ENCODE measurements at places on chromosomes 12 and 14.

DNA sequence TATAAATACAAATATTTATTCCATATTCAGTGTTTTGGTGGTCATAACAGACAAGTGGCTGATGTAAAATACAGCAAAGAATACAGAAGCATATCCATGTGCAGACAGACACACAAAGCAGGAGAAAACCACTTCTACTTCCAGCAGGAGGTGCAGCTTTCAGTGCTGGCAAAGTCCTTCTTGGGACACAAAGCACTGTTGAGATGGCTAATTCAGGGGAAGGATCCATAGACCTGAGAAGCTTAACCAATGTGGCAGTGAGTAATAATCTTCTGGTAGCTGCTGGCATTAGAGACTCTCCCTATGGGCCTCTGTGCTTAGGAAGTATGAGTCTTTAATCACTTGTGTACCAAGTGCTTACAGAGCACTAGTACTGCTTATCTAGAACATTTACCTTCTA is 26.8 kb downstream of the AMN1 start:
- DNase-seq = no peak

GRCh38 chr12:132289356-132290202 is 39.8 kb downstream of the GALNT9 start:
- DNase-seq = no peak

DNA sequence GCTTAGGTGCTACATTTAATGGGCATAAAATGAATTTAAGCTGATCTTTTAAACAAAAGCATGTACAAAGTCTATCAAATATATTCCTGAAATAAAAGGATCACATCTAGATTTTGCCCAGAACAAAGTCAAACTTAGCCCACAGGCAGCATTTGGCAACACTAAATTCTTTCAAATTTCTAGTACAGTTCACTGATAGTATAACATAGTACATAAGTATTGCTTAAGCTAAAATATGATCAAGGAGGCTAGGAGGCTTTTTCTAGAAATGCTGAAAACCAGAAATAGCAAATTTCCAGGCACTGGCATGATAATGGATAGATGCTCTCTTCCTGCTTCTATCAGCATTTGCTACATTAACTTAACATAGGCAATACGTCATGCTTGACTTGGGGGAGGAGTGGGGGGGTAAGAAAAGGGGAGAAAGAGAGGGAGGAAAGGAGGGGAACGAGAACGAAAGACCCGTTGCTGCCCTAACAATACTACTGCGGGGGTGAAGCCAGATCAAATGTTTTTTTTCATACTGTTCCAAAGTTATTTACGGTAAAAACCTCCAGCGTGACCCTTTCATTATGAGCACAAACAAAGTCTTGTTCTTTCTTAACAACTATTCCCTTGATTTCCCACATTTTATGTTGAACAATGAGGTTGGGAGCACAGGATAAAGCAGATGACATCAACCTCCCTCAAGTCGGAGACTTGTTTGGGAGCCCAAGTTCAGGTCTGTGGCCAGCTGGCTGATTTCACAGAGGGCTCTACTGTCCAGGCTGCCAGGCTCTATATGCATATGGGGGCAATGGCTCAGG is 10.6 kb downstream of the TMED10 start:
- DNase-seq = no peak

DNA sequence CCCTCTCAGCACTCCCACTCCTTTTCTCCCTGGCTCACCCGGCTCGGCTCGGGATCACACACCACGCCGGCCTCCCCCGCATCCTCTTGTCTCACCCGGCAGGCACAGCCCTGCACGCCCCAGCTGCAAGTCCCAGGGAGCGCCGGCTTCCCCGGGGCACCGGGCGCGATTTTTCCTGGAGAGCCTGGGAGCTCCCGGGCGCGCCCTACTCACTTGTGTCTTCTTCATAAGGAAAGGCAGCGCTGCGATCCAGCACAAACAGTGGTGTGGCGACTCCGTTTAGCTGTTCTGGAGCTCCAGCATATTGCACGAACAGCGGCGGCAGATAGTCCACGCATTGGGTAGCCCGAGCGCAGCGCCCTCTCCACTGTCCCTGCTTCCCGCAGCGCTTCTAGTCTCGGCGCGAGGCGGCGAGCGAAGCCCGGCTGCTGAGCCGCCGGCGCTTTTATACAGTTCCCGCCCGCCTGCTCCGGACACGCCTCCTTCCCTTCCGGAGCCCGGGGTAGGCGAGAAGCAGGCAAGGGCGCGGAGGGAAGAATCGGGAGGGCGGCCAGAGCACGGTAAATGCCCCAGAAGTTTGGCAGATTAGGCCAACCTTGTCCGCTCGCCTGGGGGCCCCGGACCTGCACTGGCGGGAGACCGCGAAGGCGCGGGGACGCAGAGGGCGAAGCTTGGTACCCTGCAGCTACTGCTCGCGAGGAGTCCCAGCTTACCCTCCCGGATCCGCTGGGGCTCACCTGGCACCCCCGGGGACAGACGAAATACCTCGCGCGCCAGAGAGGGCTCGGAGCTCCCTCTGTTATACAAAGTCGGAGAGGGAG is at the start of gene KITLG:
Gene KITLG, minus strand, starts transcription at position 421 of the 821 bp plus-strand sequence. Its CDS starts 193 bp downstream, at position 228.
- no peak for DNase-seq

GRCh38 chr12:125518074-125518473 is 452.8 kb downstream of the AACS start:
- DNase-seq = no peak

GRCh38 chr12:32390572-32391219 is 8.7 kb upstream of the FGD4 start:
- no peak for DNase-seq
